ENCODE measurements at places on chromosomes 7 and 10.

- no peak for DNase-seq
Observed at GRCh38 chr10:130634816-130635215, 498.6 kb downstream of the GLRX3 start.

- DNase-seq, result no peak
Observed at GRCh38 chr10:22655312-22655981, 58.9 kb downstream of the PIP4K2A start.

DNA sequence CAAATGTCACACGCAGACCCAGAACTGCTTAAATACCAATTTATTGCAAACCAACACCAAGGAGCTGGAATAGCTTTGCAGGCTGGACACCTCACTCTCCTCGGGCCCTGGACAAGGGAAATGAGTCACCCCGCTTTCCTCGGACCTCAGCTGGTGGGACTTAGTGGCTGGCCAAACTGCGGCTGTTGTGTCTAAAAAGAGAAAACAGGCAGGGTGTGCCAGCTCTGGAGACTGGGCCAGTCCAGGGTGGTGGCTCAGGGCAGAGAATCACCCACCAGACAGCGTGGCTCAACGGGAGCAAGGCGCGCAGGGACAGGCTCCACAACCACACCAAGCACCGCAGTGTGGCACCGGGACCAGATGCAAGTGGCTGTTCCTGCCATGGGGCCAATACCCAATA, 58.2 kb upstream of the CAMK2B start:
- no peak for DNase-seq

DNA sequence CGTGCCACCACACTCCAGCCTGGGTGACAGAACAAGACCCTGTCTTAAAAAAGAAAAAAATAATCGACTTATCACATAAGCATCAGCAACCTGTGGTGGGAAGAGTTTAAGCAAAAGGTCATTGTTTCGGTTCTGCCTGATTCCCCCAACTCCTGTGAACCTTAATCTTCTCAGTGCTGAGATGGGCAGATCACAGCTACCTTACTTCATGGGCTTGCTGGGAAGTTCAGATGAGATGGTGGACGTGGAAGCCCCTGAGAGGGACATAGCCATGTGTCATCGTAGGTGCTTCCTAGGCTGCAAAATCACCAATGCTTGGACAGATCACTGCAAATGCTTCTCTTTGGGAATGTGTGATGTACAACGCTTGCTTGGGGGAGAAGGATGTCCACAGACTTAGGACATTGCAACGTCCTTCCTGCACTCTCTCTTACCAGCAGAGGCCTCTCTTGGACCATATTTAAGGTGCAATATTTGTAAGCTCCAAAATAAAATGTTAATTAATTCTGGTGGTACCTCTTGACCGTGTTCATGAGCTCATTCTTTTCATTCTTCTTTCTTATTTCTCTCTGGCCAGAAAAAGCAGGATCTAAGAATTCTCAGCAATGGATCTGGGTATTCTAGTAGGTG, 8.6 kb downstream of the GJD4 start:
- DNase-seq, result no peak

DNA sequence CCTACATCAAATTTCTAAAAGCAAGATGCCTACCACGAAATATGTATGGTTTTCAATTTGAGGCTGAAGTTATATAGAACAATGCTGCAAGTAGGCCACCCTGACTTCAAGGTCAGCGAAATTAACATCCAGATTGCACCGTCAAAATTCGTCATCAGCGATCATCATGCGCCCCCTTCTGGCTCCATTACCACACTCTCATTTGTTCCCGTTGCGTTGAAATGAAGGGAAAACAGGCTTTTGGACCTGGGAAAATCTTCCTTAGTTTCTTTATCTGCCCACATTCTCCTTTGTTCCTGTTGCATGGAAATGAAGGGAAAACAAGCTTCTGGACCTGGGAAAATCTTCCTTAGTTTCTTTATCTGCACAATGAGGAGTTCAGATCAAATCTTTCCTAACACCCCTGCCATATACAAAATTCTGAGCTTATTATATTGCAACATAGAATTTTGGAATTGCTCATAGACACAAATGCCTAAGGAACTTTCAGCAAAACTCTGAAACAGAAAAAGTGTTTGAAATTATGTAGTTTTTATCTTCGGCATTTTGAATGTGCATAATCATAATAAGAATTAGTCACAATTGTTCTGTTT, 98.2 kb upstream of the PRKCQ start:
- no peak for DNase-seq

- no peak for DNase-seq
Observed at GRCh38 chr10:125213541-125214282, 53.3 kb upstream of the CTBP2 start.

DNA sequence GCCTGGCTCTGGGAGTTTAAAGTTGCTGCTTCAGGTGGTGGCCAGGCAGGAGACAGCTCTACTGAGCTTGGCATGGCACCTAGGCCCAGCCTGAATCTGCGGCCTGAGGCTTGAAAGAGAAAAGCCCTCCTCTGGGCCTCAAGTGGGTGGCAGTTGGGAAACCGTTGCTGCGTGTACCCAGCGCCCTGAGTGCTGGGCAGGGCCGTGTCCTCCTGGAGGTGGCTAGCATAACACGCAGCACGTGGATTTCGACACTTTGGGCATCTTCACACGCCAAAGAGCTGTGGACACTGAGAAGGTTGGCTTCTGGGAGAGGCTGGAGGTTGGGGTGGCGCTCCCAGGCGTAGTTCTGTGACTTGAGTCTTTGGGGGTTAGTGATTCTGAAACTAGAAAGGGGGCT, 2.5 kb downstream of the ZNF316 start:
- no peak for DNase-seq

GRCh38 chr10:97813311-97813710, 36.3 kb upstream of the GOLGA7B start:
- DNase-seq, result no peak

- DNase-seq, result no peak
Observed at GRCh38 chr7:2815875-2816245, 28.2 kb downstream of the GNA12 start.

DNA sequence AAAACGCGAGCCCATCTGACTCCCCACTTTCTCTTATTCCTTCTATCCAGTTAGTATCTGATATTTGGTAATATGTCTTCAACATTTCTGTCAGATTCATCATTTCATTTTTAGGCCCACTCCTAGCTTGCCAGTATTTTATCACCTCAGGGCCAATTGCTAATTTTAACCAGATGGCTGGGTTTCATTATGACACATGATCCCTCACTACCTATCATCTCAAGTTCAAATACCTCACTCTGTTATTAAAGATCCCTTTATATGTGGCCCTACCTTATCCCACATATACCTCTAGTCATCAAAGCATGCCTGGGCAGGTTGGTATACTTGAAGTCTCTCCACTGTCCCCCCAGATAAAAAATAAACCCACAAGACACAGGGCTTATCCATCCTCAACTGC, 104.9 kb downstream of the RNLS start:
- DNase-seq, result no peak

- no peak for DNase-seq
Observed at GRCh38 chr10:132493246-132493755, 44.3 kb upstream of the INPP5A start.

DNA sequence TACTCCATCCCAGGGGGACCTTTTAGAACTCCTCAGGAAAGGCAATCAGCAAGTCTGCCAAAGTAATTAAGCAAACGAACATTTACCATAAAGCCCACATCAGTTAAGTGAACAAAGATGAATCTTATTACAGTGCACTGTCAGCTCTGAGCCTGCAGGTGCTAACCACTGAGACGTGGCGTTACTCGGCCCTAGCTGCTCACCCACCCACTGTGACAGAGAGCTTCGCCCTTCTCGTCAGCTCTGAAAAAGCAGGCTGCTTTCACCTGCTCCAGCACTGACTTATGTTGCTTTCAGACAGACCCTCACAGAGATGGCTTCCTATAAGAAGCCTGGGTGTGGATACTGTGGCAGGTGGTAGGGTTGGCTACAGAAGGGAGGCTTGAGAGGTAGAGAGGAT, 57.7 kb upstream of the KCNIP2 start:
- DNase-seq, result peak; percentile 13

GRCh38 chr10:118595598-118596425, at the start of gene PRLHR:
Gene PRLHR, minus strand, starts transcription at chr10:118595648. Its CDS starts 404 bp downstream, at chr10:118595244.
- DNase-seq, result no peak

- DNase-seq, result peak; percentile 60
Observed at GRCh38 chr10:119667562-119668328, 16.6 kb downstream of the BAG3 start.

- DNase-seq, result no peak
Observed at GRCh38 chr10:119761106-119761505, 35.3 kb downstream of the INPP5F start.

GRCh38 chr7:42606193-42606905, 305.5 kb downstream of the C7orf25 start:
- DNase-seq, result no peak

- DNase-seq, result no peak
Observed at GRCh38 chr7:77580762-77581350, 43.8 kb downstream of the PTPN12 start.

GRCh38 chr10:56728349-56728748, 367.3 kb upstream of the ZWINT start:
- no peak for DNase-seq

- DNase-seq, result no peak
Observed at GRCh38 chr10:865924-866576, 65.5 kb downstream of the LARP4B start.

- DNase-seq, result no peak
Observed at GRCh38 chr7:25192043-25192442, 36.2 kb downstream of the NPVF start.

- DNase-seq, result no peak
Observed at GRCh38 chr10:43862756-43863155, 214.1 kb upstream of the ZNF32 start.

GRCh38 chr7:96126382-96126781, 195.5 kb downstream of the SLC25A13 start:
- no peak for DNase-seq

GRCh38 chr7:149267733-149268132, 5.7 kb downstream of the ZNF783 start:
- DNase-seq, result no peak

- DNase-seq, result no peak
Observed at GRCh38 chr10:110340122-110340521, 35.4 kb upstream of the SMNDC1 start.

GRCh38 chr10:101774589-101775272, 1.2 kb downstream of the FGF8 start:
- no peak for DNase-seq

DNA sequence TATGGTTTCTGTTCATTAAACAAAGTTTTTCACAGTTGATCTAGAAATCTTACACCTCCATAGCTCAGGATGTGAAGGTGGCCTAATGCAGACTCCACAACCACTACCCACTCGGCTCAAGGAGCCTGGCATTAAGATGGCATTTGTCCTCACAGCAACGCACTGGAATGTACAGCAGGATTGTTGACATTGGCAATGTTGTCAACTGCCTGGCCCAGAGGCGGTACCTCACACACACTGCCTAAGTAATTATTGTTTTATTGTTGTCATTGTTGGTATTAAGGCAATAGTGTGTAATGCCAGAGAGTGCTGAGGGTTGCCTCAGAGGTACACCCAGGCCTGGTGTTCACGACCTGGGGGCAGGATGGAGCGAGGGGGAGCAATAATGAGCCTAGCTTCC, 38.3 kb downstream of the LRRC18 start:
- no peak for DNase-seq

GRCh38 chr10:19824381-19825342, 8.4 kb downstream of the PLXDC2 start:
- no peak for DNase-seq

DNA sequence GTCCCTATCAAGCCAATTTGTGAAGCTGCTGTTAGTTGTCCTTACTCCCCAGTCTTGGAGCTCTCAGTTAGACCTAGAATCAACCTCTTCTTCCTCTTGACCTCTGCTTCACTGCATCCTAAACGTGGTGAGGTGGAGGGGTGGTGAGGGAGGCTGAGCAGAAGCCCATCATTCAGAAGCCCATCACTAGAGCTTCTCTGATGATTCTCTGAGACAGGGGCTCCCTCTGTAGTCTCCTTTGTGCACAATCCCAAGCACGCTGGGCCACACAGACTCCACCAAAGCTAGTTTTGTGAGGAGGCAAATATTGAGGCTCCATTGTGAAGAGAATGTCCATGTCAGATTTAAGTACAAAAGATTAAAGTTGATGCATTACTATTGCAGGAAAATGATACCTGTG, 163.8 kb upstream of the PRSS1 start:
- no peak for DNase-seq

DNA sequence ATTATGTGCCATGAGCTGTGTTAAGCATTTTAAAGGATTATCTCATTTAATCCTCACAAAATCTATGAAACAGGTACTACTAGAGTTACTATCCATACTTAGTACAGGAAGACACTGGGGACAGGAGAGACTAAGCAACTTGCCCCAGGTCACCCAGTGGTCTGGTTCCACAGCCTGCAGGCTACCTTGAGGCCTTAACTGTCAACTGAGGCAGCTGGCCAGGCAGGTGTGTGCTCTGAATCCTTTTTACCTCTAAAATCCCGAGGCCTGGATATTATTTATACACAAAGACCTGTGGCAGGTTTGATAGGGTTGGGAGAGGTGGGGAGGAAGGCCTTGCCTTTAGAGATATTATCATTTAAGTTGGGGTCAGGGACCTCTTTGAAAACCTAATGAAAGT, 3.1 kb downstream of the ZNF777 start:
- DNase-seq, result no peak

- no peak for DNase-seq
Observed at GRCh38 chr10:14391342-14391741, 60.6 kb upstream of the FRMD4A start.

DNA sequence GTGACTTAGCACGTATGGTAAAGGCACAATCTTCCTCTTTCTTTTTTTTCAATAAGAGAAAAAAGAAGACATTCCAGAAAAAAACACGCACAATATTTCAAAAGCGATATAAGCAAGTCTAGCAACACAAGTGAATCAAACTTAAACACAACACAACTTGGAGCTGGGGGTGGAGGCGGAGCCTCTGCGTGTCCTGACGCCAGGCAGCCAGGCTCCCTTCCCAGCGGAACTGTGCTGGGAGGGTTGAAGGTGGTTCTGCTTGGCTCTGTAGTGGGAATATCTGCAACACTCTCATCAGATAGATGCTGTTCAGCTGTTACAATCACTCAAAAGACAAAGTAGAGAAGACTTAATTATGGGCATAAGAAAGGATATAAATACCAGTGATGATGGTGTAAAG, 211.4 kb downstream of the WDR37 start:
- no peak for DNase-seq

- no peak for DNase-seq
Observed at GRCh38 chr10:65723525-65723924, 1202.3 kb upstream of the LRRTM3 start.

Data from NCI-H510A (cell line).